ENCODE measurements at places on chromosomes 2 and 18.

DNA sequence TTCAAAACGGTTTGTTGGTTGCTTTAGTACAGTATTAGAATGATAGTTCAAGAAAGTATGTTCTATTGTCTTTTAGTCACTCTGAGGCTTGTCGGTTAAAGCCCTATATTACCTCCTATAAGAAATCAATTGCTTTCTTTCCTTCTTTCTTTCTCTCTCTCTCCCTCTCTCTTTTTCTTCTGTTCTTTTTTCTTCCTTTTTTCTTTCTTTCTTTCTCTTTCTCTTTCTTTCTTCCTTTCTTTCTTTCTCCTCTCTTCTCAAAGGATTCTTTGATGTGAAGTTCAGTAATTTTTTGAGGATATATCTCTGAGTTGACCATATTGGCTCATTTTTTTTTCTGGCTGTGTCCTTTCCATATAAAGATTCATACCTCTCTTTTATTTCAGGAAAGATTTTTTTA, 249.4 kb downstream of the SRBD1 start:
- no peak for DNase-seq

DNA sequence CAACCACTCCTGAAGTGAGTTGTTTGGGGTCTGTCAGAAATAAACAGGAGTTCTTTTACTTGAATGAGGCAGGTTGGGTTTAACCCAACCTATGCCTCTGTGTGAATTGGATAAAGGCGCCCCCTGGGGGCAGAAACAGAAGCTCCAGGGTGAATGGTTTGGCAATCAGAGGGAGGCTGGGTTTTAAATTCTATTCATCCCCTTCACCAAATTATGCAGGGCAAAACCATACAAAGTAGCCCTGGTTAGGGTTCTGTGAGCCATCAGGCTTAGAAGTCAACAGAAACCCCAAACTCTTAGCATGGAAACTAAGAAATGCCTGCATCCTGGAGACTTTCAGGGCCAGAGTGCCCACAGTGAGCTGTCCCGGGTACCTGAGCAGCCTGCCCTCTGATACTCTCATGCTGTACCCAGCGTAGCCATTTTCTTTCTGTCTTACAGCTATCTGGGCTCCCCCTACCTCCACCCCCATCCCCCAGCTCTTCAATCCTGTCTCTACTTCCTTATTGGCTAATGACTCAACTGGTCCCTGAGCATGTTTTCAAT, 241.5 kb downstream of the ICOS start:
- DNase-seq = peak; percentile 55

DNA sequence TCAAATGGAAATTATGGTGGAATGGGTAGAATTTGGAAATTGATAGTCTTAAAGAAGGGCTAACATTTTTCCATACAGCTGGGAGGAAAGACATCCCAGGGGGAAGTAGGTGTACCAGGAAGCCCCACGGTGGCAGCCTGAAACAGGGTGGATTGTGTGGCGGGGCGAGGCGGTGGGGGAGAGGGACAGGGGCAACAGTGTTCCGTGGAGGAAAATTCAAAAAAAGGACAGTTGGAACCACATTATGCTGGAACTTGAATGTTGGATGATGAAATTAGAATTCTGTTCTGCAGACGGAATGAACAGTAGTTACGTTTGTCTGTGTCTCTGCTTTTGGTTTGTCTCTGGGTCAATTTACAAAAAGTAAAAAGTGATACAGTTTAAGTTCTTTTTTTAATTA, 10.6 kb upstream of the CIB4 start:
- no peak for DNase-seq

GRCh38 chr18:8151181-8151580, 458.1 kb upstream of the RAB12 start:
- no peak for DNase-seq

GRCh38 chr18:14916851-14917250, 168.9 kb downstream of the ANKRD30B start:
- DNase-seq = no peak

- DNase-seq = no peak
Observed at GRCh38 chr18:35132021-35132902, 91.0 kb downstream of the MAPRE2 start.

DNA sequence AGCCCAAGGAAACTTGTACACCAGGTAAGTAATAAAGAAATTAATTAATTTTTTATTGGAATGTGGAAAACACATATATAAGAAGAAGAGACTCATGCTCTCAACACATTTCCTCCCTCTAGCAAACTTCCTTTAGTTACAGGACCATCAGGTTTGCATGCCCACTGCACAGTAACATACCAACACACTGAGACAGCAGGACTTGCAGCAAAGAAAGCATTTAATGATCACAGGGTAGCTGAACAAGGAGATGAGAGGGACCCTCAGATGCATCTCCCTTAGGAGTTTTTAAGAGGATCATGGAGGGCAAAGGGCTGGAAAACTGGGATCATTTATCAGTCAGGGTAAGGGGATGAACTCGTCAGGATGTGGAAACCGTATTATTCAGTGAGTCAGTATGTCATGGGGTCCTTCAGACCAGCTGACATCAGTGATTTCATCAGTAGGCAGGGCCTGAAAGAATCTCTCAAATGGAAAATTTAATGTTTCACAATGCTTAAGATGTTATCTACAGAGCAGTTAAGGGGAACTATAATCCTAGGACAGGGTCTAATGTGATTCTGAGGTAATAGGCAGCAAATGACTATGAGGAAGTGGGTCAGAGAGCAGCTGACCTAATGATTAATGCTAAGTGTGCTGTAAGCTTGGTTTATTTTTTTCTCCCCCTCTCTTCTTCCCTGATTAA, 193.8 kb upstream of the RND3 start:
- no peak for DNase-seq

- no peak for DNase-seq
Observed at GRCh38 chr18:7417727-7418126, 149.4 kb upstream of the PTPRM start.
